ENCODE measurements at places on chromosomes 1 and 21.

DNA sequence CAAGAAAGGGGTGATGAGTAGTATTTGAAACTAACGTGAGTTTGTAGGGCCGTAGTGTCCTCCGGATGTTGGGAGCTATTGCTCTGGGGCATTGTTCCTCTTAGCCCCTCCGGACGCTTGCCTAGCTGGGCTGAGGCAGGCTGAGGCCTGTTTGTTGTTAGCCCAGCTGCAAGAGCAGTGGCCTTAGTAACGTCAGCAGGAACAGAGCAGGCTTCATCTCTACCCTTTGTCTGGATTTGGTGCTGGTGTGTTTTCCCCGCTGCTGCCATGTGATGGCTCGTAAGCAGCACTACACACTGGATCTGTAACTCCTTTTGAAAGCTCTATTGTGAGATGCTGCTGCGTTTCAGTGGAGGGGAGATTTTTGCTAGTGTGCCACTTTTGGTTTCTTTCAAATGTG lies 57.6 kb downstream of the DNM3 start:
- no peak for DNase-seq

GRCh38 chr1:227318016-227318852 lies at the start of gene CDC42BPA:
Gene CDC42BPA, minus strand, starts transcription at chr1:227318492. Its CDS starts 1,310 bp downstream, at chr1:227317182.
- peak; percentile 76 for DNase-seq

- DNase-seq, result no peak
Observed at GRCh38 chr1:235134171-235134570, 5.5 kb upstream of the TOMM20 start.

- no peak for DNase-seq
Observed at GRCh38 chr1:232381394-232382100, 248.4 kb downstream of the SIPA1L2 start.

DNA sequence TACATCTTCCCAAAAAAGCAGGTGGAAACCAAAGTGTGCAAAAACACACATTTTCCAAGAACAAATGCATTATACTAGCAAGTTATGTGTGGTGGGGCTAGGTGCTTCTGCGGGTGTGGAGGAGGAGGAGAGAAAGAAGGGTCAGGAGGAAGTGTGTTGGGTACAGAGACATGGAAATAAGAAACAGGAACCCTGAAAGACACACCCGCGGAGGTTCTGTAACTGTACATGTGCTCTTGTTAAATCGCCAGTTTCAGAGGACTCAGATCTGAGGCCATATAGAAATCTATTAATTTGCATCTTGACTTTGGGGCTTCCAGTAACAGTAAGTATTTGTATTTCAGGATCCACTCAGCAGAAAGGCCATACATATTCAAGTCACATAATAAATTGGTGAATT lies 30.9 kb downstream of the ERG start:
- DNase-seq, result no peak

DNA sequence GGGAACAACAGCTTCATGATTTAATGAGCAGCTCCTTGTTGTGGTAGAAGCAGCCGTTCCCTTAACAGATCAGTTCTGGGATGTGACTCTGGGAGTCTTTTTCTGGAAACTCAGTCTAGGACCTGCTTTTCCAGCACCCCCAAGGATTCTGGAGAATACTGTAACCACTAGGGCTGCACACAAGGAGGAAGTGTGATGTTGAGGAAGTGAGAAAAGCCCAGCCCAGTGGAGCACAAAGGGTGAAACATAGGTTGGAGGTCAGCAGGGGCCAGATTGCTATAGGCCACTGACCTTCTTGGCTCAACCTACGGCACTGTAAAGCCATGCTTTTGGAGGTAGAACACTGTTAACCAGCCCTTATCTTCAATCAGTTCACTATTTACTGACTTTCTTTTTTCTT lies 10.1 kb upstream of the PLA2G5 start:
- DNase-seq, result no peak

- DNase-seq, result no peak
Observed at GRCh38 chr1:23459338-23459757, 24.6 kb downstream of the ASAP3 start.

DNA sequence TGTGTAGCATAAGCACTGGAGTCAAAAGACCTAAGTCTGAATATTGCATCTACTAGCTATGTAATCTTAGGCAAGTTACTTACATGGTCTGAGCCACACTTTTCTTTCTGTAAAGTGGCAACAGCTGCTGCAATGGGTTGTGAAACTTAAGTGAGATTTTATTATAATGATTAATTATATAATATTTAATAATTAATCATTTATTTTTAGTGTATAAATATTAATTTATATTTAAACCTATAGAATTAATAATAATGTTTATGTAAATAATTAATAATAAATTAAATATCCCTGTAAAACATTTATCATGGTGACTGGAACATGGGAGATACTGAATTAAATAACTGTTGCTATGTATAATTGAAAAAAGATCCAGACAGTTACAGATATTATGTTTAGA lies 180.3 kb downstream of the LRRC40 start:
- no peak for DNase-seq

DNA sequence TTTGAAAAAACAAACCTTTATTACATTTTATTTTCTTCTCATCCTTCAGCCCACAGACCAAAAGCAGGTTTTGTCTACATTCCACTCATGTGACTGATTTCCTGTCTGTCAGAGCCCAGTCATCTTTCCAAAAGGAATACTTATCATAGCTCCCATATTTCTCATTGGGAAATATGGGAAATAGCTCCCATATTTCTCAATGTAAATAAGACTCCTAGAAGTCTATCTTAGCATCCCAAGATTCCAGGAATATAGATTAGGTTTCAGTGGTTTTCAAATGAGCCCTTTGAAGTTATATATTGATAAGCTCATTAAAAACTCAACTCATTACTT lies 19.1 kb upstream of the NRDC start:
- DNase-seq, result no peak

- no peak for DNase-seq
Observed at GRCh38 chr1:102884238-102884637, 224.1 kb downstream of the COL11A1 start.

GRCh38 chr1:36513676-36514473 lies 31.2 kb upstream of the CSF3R start:
- DNase-seq, result peak; percentile 15

GRCh38 chr21:42441963-42442362 lies 38.3 kb downstream of the UBASH3A start:
- no peak for DNase-seq

- no peak for DNase-seq
Observed at GRCh38 chr1:211017075-211017718, 116.8 kb downstream of the KCNH1 start.

DNA sequence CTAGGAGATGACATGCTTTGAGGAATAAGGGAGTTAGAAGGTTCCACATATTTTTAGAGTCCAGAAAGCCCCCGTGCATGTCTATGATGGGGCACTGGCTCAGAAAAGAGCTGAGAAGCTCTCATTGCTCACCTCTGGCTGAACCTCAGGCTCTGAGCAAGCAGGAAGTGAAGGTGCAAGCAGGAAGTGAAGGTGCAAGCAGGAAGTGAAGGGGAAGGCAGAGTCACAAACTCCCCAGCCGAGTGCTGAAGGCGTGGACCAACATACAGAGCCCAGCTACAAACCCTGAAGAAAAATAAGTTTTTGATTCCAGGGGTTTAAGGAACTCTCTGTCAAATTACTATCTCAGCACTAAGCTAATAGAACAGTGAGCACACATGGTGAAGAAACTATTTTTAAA lies 7.0 kb downstream of the KRTAP10-8 start:
- no peak for DNase-seq

GRCh38 chr21:45401916-45402900 lies 2.8 kb upstream of the COL18A1 start:
- no peak for DNase-seq

DNA sequence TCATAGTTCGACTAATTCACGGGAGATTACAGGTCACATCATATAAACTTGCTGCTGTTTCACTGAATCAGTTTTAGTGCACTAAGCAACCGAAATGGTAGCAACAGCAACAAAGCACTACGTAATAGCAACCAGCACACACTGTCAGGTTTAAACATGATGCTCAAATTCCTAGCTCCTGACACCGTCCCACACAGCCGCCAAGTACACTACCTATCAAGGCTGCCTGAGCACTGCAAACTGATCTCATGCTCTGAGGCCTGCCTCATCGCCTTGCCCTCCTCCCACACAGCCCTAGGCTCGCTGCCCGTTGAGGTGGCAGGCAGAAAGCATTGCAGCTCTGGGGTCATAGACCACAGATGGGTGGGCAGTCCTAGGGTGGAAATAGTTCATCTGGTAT lies 12.4 kb downstream of the LAMC2 start:
- no peak for DNase-seq

- DNase-seq, result no peak
Observed at GRCh38 chr1:46180082-46180616, 3.9 kb upstream of the P3R3URF start.

DNA sequence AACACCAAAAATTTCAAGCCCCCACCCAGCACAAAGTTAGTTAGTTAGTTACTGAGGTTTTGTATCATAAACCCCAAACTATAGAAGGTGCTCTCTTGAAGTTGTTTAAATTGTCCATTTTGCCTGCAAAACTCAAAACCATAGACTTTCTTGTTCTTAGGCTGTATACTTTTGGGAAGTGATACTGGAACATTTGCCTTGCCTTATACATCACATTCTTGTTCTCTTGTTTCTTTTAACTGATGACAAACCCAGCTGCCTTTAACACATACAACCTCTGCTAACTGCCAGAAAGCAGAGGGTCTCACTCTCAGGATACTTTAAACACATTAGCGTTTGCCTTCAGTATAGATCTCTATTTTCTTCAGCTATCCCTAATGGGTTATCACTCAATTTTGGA lies 570.5 kb downstream of the MRPL39 start:
- no peak for DNase-seq

GRCh38 chr1:24866211-24867083 lies 63.6 kb downstream of the RUNX3 start:
- peak; percentile 19 for DNase-seq

- peak; percentile 31 for DNase-seq
Observed at GRCh38 chr1:168509875-168510791, 33.7 kb downstream of the XCL2 start.

- no peak for DNase-seq
Observed at GRCh38 chr1:39872698-39873097, 10.6 kb downstream of the TRIT1 start.

GRCh38 chr1:110337704-110338308 lies 1.4 kb upstream of the RBM15 start:
- DNase-seq, result peak; percentile 33
